HCT116 (cell line): ENCODE measurements at places on chromosomes 5 and 9.
A peak's percentile ranks its signal among the peaks of the same experiment; 100 is the strongest.

DNA sequence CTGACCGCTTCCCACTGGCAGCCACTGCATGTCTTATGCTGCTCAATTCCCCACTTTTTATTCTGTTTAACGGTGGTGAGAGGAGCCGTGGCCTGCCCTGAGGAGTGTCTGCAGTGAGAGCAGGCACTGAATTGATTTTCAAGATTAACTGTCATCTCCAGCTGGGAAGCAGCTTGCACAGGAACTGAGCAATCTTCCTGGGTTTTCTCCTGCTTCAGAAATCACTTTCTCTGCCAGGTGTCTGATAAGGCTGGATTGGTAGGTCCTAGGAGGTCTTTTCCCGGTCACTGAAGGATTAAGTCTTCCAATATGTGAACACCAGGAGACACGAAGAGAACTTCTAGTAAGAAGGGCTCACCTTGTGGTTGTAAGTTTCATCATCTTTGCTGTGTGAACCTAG lies 181.1 kb upstream of the RAD23B start:
- no peak for DNase-seq

DNA sequence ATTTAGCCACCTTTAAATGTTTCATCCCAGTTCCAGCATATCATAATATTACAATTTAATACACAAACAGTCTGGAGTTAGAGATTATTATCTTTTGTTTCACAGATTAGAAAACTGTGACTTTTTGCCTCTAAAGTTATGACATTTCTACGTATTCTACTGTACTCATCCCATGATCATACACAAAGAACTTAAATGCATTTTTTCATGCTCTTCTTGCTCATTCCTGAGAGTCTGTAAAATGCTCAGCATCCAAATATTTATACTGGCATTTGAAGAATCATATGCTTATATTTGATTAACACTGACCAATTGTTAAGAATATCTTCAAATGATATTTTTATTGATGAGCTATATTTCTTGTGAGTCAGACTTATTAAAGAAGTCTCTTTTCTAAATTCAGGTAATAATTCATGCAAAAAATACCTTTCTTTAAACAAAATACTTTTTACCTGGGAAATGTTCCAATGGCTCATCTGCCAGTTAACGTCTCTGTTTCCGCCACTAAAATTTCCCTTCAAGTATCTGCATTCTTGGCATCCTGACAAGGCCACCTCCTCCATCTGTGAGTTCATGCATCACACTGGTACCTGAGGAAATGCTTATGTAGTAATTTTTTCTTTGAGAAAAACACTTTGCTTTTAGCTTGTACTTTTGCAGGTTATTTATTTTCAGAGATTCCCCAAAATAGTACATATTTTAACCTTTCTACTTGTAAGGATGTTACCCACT lies 139.6 kb upstream of the RASA1 start:
- DNase-seq: no peak

DNA sequence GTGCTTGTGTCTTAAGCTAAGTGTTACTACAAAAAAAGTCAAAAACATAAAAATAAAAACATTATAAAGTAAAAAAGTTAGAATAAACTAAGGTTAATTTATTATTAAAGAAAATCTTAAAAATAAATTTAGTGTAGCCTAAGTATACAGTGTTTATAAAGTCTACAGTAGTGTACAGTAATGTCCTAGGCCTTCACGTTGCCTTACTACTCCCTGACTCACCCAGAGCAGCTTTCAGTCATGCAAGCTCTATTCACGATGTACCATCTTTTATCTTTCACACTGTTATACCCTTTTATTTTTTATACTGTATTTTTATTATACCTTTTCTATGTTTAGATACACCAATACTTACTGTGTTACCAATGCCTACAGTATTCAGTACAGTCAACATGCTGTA lies 288.1 kb downstream of the HCN1 start:
- no peak for DNase-seq

GRCh38 chr5:131276072-131276471 lies 12.2 kb downstream of the CDC42SE2 start:
- DNase-seq: no peak

DNA sequence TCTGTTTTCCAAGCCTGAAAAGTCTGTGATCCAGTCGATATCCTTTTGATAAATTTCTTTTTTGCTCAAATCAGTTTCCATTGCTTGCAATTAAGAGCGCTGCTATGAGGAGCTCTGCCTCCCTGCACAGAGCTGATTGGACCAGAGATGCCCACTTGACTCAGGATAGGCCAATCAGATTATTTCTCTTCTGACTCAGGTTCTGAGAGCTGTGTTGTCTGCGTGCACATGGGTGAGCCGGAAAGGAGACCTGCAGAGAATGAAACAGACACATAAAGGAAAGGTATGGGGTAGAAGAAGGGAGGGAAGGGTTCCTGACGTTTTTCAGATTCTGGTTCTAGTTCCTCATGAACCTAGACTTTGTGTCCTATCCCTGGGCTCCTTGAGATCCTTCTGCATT lies 15.8 kb upstream of the FABP6 start:
- DNase-seq: peak; percentile 21

GRCh38 chr5:53972314-53972713 lies 338.1 kb downstream of the ARL15 start:
- no peak for DNase-seq

GRCh38 chr5:92911851-92912250 lies 669.2 kb downstream of the NR2F1-AS1 start:
- DNase-seq: no peak

DNA sequence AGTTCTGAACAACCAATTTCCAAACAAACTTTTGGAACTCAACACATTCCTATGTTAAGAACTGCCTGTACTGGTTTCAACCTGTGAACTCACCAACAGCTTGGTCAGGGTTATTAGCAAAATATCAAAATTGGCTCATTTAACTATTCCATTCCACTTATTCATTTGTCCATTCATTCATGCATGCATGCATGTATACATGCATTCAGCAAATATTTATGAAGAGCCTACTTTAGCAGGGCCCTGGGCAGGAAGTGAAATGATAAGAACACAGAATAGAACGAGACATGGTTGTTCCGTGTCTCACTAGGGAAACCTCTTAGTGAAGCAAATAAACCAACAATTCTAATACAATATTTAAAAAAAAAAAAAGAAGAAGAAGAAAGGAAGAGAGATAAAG lies 107.4 kb downstream of the GLIS3 start:
- DNase-seq: no peak

DNA sequence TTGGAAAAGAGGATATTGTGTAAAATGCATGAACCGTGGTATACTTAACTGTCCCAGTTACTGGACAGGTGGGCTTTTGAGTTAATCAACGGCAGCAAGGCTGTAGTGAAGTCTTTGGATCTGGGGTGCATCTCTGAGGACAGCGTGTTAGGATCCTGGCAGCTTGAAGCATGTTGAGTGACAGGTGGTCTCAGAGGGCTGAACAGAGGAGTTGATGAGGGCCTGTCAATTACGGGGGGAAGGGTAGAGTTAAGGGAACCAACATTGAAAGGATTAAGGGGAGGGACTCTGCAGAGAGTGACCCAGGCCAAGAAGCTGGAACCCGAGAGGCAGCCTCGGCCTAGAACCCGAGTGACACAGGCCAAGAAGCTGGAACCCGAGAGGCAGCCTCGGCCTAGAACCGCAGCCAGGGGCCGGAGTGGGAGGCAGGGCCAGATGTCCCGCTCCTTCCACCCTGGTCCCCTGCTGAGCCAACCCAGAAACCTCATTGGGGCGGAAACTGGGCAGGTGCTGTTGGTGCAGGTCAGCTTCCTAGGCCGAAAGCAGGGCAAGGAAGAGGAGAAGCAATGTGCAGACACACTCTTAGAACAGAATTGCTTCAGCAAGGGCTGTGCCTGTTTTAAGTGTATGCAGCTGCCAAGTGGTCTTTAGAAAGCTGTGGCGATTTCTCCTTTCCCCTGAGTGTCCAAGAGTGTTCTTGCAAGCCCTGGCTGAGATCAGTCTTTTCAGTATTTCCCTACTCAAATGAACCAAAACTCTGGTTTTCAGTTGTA lies 62.0 kb downstream of the ANKRD33B start:
- DNase-seq: no peak

DNA sequence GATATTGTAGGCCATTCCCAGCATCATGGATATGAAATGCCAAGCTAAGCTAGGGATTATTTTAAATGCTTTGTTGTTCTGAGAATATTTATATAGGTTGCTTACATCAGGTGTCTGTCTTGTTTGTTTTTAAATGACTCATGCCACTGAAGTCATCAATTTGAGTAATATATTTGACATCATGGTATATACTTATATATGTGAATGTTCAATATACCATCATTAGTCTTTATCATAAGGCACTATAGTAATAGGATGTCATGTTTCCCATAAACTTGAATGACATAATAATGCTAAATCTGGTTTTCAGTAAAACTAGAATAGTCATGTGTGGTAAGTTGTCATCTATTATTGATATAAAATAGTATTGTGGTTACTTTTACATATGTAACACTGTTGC lies 13.1 kb downstream of the C9orf85 start:
- no peak for DNase-seq

DNA sequence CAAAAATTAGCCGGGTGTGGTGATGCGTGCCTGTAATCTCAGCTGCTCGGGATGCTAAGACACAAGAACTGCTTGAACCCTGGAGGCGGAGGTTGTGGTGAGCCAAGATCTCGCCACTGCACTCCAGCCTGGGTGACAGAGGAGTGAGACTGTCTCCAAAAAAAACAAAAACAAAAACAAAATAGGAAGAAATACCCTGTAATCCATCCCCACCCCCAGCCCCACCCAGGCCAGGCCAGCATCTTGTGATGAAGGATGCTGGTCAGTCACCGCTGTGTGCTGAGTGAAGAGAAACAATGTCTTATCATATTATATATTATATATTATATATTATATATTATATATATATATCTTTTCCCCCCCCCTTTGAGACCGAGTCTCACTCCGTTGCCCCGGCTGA lies 15.4 kb upstream of the CCIN start:
- no peak for DNase-seq

DNA sequence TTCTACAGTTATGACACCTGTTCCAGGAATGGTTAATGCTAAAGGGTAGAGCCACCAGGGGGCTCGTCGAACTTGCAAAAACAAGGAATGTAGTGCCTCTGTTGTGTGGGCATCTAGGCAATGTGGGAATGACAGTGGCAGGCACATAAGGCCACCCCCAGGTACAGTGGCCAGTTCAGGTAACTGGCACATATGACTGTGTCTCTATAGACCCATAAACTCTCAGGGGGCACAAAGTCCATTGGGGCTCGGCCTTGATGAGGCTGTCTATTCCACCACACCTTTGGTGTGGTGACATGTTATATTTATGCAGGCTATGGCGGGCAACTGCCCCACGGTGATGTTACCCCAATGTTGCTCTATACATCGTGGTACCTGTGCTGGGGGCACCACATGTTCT lies 59.6 kb upstream of the FAM120A start:
- no peak for DNase-seq

DNA sequence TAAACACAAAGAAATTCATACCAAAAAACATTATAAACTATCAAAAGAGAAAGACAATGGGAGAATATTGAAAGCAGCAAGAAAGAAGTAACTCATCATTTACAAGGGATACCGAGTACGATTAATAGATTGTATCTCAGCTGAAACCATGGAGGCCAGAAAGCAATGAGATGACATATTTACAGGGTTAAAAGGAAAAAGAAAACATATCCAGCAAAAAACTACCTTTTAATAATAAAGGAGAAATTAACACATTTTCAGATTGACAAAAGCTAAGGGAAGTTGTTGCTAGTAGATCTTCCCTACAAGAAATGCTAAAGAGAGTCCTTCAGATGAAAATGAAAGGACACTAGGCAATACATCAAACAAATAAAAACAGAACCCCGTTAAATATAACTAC lies 364.8 kb upstream of the TNC start:
- no peak for DNase-seq

DNA sequence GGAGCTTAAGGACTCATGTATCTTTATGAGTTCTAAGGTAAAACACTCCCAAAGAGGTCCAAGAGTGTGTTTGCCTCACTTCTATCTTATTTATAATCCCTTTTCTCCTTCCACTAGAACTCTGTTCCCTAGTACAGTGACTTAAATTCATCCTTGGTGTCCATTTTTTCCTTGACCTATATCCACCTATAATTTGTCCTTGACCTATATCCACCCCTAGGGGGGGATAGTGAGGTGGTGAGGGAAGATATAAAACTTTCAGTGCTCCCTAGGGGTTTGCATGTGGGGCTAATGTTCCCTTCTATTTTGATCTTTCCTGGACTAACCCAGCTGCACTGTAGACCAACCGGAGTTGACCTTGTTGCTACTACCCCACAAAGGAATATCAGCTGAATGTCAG lies 83.5 kb upstream of the GNAQ start:
- DNase-seq: no peak

DNA sequence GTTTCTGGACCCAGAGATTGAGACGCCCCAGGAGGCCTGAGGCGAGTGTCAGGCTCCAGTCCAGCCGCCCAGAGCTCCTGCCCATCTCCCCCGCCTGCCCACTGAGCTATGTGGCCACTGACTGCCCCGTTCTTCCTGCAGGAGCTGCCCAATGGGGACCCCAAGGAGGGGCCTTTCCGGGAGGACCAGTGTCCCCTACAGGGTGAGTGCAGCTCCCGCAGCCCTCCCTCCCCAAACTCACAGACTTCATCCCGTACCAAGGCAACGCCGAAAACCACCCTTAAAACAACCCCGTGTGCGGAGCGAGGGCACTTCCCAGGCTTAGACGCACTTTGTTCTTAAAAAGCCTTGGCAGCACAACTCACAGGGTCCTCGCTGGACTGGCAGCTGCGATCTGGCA lies 23.4 kb downstream of the NKD2 start:
- no peak for DNase-seq

DNA sequence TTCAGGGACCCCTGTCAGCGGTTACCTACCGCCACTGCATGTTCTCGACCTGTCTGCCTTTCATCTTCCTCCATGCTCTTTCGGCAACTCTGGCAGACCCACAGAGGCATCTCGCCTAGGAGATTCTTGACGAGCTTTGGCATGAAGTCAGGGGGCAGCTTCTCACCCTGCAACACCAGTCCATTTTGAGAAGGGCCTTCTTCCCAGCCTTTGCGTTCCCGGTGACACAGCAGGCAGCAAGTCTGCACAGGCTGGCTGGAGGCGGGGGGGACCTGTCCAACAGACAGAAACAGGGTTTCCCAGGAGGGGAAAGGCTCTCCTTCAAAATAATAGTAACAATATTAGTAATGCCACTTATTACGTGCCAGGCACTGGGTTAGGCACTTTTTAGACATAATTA lies 15.5 kb downstream of the FAM193B start:
- no peak for DNase-seq
